ENCODE measurements at places on chromosomes 1 and 21.

GRCh38 chr1:161038523-161039153 lies at the start of gene TSTD1:
Gene TSTD1, minus strand, starts transcription at chr1:161038964. Its CDS starts 75 bp downstream, at chr1:161038889.
- DNase-seq: no peak

DNA sequence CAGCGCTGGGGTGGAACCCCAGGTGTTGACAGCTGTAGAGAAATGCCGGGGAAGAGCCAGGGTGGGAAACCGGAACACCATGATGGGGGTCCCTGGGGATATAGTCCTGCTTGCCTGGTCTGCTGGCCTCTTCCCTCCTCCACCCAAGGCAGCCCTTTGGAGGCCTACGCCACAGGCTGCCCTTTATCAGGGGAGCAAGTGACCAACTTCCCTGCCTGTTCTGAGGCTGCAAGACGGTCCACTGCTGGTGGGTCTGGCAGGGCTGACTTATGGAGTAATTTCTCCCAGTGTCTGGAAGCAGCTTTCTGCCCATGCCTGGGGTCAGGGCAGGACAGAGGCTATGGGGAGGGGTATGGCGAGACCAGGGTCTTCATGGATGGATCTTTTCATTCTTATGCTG lies 50.8 kb upstream of the EDN2 start:
- DNase-seq: no peak

DNA sequence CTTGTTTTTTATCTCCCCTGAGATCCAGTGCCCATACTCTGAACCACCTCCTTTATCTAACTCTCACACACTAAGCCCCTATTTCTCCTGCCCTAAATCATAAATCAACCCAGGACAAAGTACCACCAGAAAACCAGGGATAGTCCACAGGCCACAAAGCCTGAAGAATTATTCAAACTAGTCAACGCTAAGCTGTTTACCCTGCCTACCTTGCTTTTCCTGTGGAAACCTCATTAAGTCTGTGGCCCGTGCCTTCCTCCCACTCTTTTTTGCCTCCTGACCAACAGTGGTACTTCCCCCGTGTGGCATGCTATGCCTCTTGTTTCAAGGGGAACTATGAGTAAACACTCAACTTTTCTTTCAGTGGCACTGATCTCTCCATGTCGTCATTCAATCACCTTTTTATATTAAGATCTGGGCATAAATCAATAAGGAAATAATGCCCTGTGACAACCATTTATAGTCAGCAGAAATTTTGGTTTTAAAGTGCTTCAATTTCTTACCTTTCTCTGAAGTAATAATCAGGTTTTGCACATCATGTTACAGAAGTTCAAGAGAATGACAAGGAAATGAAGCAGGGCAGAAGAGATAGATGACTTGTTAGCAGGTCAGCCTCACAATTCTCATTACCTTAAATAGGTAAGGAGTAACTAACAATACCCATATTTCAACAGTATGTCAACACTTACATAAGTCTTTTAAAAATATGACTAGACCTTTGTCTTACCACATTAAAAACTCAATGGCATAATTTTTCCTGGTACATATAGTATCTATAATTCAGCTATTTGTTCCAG lies 32.1 kb downstream of the EYA3 start:
- DNase-seq: no peak

GRCh38 chr1:5765997-5766913 lies 226.0 kb downstream of the NPHP4 start:
- no peak for DNase-seq

DNA sequence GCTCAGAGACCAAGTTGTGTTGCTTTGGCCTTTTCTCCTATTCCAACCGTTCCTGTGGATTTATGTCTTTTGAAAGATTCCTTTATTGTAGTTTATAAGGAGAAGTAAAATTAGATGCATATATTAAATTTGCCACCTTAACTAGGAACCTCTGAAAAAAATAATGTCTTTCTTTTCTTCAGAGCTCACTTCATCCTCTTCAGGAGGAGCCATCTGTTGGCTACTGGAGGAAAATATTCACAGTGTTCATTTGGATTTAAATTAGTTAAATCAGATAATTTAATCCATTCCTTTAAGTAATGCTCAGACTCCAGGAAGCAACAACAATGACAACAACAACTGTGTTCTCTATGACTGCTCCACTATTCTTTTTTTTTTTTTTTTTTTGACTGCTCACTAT lies 164.0 kb downstream of the FASLG start:
- no peak for DNase-seq

DNA sequence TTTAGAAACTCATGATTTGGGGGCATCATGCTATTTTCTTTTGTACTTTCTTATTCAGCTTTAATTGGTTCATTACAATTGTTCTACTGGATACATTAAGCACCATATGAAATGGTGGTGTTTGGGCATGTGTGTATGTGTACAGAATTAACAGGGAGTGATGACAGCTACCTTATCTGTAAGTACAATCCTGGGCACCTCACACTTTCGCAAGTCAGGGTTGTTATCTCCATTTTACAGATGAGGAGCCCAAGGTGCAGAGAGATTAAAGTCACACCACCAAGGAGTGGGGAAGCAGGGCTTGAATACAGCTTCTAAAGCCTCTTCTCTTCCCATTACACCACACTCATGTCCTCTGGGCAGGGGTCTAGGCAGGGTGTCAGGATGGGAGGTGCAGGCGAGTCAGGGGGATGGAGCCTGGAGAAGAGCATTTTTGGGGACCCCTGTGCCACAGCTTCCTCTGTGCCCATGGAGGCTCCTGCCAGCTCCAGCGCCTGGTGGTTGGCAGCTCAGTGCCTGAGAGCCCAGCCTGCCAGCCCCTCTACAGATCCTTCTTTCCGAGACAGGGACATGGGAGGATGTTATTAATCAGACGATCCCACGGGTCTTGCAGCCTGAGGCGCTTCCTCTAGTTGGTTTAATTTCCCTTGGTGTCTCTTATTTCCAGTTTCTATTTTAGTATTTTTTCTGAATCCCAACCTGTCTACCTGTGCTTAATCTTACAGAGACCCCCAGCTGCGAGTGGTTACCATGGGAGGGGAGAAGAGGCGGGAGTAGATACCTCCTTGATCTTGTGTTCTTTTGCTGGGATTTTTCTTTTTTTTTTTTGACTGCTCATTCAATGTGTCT lies 126.2 kb upstream of the CD34 start:
- no peak for DNase-seq

DNA sequence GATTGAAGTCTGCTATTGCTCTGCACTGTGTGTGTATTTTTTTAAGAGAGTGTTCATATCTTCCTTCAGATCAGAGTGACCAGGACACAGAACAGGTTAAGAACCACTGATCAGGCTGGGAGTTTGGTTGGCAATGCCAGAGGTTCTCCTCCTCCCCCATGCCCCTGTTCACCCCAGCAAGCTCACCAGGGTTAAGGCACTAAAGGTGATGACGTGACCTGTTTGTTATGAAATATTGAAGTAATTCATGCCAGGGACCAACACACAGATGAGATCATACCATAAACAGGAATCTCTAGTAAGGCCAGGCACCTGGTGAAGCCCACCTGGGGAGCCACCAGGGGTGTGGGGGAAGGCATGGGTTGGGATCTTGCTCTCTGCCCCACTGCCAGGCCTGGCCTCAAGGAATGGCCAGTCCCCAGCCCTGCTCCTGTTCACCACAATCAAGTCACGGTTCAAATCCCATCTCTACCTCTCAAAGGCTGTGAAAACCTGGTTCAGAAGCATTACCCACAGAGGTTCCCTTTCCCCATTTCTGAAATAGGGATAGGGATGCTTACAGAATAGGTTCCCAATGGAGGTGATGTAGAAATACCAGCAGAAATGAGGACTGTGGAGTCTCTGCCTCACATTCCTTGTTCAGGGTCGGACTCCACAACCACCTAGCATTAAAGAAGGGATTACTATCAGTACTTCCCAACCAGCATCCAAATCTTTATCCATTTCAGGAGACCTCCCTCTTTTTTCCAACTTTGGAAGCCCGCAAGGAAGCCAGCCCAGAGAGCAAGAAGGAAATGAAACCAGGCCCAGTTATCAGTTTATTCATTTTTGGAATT lies 2.4 kb downstream of the ID3 start:
- DNase-seq: no peak

- no peak for DNase-seq
These were observed 73.7 kb upstream of the ZC3H12A start for GRCh38 chr1:37400466-37401225.

GRCh38 chr1:160127865-160128523 lies 12.4 kb downstream of the ATP1A2 start:
- DNase-seq: no peak

- DNase-seq: no peak
These were observed 871 bp downstream of the TUFT1 start for GRCh38 chr1:151540982-151541377.

- DNase-seq: no peak
These were observed 235.4 kb upstream of the SNX7 start for GRCh38 chr1:98426092-98426491.

DNA sequence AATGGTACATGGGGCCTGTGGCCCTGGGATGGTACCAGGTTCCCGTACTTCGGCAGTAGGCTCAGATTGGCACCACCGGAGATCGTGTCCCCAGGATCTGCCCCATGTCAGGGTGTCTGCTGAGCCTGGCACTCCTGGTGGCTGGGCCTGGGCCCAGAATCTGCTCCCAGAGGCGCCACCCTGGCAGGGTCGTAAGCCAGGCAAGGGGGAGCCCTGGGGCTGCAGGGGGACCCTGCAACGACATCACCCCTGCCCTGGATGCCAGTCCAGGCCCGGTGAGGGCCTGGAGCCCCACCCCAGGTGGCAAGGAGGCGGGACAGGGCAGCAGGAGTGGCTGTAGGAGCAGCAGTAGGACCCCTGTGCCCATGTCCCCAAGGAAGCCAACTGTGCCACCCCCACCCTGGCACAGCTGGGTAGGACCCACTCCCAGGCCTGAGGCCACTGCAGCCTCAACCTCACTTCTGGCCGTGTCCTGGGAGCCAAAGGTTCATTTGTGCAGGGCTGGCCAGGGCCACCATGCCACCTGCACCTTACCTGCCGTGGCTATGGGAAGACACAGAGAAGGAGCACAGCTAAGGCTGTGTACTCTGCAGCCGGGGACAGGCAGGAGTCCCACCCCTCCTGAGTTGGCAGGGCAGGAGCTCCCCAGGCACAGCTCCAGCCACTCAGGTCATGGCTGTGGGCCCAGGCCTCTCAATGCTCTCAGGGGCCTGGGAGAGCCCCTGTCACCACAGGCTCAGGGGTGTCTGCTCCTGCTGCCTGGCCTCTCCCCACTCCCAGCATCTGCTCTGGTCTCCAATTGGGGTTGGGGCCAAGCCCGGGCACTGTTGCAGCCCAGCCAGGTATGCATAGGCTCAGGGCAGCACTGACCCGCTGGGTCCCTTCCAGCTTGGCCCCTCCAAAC lies 141.7 kb downstream of the EIF4G3 start:
- no peak for DNase-seq

DNA sequence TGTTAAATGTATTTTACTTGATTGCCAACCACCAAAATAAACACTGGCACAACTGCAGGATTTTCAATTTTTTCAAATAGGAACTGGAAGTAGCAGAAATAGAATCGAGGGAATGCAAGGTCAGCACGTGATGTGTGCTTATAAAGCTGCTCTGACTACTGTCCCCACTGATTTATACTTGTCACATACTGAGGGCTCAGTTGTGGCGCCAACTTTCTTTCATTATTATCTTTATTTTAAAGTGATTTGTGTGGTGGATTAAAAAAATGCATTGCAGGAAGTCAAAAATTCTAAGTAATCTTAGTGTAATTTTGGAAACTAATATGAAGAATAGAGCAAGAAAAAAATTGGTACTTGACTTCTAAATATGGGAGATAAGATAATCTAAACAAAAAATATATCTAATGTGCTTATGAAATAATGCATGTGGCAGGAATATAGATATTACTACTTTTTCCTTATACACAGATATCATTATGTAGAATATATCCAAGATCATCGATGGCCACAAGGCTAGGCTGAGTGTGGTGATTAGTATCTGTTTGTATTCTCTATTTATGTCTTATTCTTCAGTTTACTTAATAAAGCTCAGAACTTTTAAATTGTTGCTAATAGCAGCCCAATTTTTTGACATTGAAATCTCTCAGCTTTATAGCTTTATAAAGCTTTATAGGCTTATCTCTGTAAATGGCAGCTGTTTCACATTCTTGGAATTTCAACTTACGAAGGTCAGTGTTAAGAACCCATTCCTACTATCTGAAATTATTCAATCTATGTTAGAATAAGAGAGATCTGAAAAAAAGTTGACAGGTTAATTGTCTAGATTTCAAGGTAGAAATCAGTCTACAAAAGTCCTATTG lies 404.5 kb upstream of the ADAMTS5 start:
- no peak for DNase-seq
